ENCODE measurements at places on chromosomes 4 and X.
A peak's percentile ranks its signal among the peaks of the same experiment; 100 is the strongest.

DNA sequence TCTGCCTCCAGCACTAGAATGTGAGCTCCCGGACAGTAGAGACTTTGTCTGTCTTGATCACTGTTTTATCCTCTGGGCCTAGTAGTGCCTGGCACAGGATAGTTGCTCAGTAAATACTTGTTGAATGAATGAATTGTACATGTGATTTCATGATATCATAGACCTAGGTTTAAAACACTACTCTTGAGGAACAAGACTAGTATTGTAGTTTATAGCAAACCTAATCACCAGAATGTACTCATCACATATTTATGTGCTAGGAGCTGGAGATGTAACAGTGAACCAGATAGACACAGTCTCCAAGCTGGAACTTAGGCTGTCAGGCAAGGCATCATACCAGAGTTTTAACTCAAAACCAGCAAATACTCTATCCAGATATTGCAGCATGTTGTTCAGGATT, 23.5 kb downstream of the GAB3 start:
- DNase-seq: no peak

- no peak for DNase-seq
Observed at GRCh38 chrX:2679534-2680485, 11.3 kb upstream of the CD99 start.

GRCh38 chrX:38973322-38973721, 172.1 kb downstream of the MID1IP1 start:
- DNase-seq: no peak

DNA sequence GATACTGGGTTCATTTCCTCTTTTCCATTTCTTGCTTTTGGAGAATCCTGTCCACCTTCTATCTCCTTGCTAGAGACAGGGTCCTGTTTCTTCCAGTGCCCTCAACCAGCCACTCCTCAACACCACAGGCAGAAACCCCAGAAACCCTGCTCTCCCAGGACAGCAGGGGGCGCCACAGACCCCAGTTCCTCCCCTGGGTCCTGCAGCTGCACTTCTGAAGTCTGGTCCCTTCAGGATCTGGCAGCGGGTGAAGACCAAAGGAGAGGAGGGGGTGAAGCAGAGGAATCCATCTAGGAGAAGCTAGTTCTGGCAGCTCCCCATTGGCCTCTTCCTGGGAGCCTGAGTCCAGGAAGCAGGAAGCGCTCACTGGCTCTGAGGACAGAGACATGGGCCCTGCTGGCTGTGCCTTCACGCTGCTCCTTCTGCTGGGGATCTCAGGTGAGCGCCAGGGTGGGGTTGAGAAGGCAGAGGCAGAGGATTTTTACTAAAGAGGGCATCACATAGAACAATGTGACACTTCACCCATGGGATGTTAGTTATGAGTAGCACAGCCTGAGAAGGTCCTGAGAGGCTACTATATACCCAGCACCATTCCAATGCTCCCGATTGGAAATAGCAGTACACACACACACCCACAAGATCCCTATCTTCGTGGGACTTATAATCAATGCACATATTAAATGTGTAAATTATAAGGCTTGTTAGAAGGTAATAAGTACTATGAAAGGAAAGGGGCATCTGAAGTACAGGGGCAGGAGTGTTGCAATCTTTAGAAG, at the start of gene PRSS48:
Gene PRSS48 (plus strand): TSS at position 375 of the 776 bp plus-strand sequence. CDS start 12 bp downstream, at position 387.
- peak; percentile 71 for DNase-seq

- no peak for DNase-seq
Observed at GRCh38 chr4:145939441-145939750, 773 bp upstream of the ZNF827 start.

Data from HEK293T (cell line).